ENCODE measurements at places on chromosomes 2 and 18. TPM values are rescaled to one million over a fixed set of nuclear protein-coding genes. Genes with fewer than 3 reads are reported as not detected.

DYSF gene
- 17.3 TPM for polyA plus RNA-seq

SLC35F5 gene
- polyA plus RNA-seq = 143 TPM

LYG2 gene
- polyA plus RNA-seq = 0.99 TPM

CHST9 gene
- 3.7 TPM for polyA plus RNA-seq

FAM117B gene
- 29.4 TPM for polyA plus RNA-seq

CRYBA2 gene
- polyA plus RNA-seq = not detected

MRO gene
- polyA plus RNA-seq = 2.9 TPM

RRM2 gene
- polyA plus RNA-seq = 55.9 TPM

CPS1 gene
- polyA plus RNA-seq = 2.5 TPM
